ENCODE measurements at places on chromosomes 5 and 9.

GRCh38 chr5:89967771-89968444 is 441.6 kb downstream of the CETN3 start:
- no peak for DNase-seq

GRCh38 chr5:18745042-18745987 is 1111.1 kb downstream of the TAF11L14 start:
- no peak for DNase-seq

DNA sequence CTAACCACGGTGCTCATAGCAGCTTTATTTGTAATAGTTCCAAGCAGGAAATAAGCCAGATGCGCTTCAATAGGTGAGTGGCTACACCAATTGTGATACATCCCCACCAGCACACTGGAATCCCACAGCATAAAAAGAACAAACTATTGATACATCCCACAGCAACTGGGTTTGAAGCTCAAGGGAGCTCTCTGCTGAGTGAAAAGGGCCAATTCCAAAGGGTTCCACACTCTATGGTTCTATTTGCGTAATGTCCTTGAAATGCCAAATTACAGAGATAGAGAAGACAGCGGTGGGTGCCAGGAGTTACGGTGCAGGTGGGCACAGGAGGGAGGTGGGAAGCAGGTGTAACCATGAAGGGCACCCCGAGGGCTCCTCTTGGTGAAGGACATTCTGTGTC is 155.3 kb upstream of the PPP1R26 start:
- no peak for DNase-seq

DNA sequence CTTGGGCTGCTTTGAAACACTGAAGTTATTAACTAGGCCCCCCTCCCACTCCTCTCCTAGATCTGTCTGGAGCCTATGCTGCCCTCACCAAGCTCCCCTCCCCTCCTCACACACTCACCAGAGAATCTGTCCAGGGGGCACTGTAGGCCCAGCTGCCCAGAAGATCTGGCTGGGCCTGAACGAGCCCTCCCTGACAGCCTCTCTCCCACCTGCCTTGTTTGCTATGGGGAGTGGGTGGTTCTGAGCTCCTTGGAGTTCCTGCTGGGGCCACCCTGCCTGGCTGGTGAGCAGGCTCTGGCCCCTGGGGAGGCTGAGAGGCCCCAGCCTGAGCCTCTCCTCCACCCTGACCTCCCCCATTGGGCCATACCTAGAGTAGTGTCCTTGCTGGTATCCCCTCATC is 75.1 kb downstream of the PSD2 start:
- DNase-seq = no peak

- DNase-seq = no peak
Measured at GRCh38 chr9:77251050-77251449, 73.7 kb downstream of the VPS13A start.

DNA sequence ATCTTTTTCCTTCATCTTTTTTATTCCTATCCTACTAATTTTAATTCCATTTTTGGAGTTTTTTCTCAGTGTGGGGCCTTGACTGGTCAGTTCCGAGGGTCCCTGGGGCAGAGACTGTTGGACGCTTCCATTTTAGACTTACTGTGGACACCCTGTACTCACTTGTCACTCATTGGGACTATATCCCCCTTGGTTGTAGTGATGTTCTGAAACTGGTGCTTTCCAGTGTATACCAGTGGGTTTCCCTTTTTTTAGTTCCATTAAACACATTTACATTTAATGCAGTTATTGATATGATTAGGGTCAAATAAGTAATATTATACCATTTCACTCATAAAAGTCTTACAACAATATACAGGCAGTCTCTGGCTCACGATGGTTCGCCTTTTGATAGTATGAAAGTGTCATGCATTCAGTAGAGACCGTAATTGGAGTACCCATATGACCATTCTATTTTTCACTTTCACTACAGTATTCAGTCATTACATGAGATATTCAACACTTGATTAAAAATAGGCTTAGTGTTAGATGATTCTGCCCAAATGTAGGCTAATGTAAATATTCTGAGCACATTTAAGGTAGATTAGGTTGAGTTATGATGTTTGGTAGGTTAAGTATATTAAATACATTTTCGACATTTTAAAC is 46.0 kb downstream of the CNOT6 start:
- DNase-seq = no peak

- no peak for DNase-seq
Measured at GRCh38 chr9:4116723-4117460, 183.0 kb downstream of the GLIS3 start.

DNA sequence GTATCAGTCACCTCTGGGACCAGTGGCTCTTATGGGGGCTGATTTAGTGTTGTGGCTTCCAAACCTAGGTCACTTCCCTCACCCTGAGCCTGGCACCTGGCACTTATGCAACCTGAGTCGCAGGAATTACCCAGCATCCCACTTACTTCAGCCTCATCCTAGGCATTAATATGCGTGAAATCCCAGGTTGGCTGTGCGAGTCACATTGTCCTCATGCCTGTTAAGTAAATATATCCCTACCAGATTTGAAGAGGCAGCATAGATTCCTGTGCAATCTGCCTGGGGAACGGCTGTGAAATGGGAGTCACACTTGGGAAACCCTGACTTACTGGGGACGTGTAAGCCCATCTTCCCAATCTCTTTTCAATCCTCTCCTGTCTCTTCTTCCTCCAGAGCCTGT is 42.7 kb upstream of the AKNA start:
- DNase-seq = no peak

DNA sequence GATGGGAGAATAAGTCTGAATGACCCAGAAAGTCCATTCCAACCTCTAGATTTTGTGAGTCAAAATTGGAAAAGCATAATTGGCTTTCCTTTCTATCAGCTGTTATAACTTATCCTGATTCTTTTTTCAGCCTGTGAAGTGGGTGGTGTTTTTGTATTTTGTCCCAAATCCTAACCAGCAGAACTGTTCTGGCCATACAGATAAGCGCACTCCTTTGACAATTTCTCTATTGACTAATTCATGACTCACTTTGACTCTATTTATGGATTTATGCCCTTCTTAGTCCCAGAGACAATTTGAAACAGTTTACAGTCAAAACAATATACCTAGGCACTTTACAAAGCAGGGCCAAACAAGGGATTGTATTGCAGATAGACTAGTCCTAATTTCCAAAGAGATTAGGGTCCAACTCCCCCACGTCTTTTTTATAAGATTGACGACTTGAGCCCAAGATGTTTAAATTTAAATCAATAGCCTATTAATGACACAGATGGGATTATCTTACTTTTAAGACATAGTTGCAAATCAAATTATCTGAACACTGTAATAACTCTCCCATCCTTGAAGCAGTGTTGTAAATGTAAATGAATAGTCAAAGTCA is 301.7 kb upstream of the SEMA6A start:
- no peak for DNase-seq

DNA sequence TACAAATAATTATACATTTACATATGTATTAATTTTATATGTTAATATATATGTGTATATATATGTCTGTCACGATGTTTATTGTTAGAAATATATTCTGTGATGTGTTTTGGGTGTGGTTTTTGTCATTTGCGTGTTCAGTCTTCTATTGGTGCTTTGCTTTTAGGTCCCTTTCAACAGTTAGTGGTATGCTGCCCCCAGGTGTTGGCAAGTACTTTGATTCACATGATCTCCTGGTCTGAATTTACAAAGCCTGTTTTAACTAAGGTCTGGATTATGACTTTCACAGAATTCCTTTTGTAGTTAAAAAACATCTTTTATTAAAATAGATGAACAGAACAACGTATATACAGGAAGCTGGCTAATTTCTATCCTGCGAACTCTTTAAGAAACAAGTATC is 271.5 kb downstream of the CCDC171 start:
- DNase-seq = no peak

DNA sequence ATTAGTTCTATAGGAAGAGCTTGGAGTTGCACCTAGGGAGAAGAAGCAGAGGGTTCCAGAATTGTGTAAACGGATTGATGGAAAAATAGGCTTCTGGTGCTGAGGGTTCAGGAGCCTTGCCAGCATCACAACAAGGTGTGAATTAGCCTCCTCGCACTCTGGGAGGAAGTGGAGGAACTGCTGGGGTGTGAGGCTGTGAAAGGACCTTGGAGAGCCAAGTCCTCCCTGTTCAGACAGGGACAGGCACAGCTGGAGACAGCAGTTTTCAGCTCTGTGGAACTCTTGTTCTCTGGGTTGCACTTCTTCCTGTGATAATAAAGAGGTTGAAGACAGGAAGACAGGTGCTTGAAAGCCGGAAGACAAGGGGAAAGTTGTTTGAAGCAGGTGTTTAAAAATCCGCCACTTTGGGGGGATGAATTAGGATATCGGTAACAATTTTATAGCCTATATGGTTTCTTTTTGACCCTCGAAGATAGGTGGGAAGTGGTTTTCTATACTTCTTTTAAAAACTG is 22.6 kb downstream of the DAPK1 start:
- no peak for DNase-seq

DNA sequence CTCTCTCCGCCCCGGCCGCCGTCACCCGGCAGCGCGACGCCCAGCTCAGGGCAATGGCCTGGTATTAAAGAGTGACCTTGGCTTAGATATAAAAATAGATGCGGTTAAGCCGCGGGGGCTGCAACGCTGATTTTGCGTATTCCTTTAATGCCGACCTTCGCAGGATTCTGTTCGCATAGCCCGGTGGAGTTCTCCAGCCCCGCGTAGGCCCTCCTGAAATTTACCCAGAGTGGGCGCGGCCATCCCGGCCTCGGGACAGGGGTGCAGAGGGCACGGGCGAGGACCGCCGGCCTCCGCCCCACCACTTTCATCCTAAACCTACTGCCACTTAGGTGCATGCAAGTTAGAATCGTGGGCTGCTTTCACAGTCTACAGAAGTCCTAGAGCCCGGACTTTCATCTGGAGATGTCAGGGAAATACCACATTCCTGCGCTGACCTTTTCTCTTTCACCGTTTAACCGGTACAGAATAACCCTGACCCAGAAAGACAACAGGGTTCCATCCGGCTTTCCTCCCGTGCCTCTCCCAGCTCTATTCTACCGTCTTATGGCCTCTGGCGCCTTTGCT is 492 bp upstream of the FAM169A start:
- DNase-seq = no peak

GRCh38 chr9:107708791-107709190 is 219.2 kb upstream of the KLF4 start:
- DNase-seq = no peak

Data from activated T-cell treated with anti-CD3 and anti-CD28 coated beads, Interleukin-2, amount 50 U/mL, for 1 hour (primary cell).